ENCODE measurements at places on chromosomes 16 and 17.

DNA sequence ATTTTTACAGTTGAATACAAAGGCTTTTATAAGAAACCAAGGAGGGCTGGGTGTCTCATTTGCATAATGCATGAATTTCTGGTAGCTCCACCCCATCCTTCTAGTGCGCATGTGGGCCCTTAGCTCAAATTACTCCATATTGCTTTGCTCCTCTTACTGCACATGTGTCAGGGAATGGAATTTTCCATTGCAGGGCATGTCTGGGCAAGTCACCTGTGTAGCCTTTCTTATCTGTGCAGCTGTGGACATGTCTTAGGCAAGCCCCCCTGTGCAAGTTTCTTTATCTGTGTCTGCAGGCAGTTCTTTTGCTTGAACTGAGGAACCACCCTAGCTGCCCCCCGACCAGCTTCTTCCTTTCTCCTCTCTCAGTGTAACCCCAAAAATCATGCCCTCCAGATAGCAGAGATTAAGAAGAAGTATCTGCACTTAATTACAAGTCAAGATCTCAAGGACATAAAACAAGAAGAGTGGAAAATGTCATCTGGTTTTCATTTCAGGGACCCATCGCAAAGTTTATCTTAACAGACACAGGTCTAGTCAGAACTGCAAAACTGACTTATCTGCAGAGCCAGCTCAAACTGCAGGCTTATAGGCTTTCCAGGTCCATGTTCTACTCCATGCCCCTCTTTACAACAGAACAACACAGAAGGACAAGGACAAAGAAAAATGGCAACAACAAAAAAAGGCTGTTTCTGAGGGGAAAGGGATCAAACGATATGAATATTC is 137.9 kb upstream of the HS3ST4 start:
- DNase-seq: peak; percentile 5

GRCh38 chr16:86509759-86510464 is 415 bp upstream of the FOXF1 start:
- peak; percentile 72 for DNase-seq

GRCh38 chr16:88941913-88942909 is 34.8 kb downstream of the CBFA2T3 start:
- DNase-seq: no peak

DNA sequence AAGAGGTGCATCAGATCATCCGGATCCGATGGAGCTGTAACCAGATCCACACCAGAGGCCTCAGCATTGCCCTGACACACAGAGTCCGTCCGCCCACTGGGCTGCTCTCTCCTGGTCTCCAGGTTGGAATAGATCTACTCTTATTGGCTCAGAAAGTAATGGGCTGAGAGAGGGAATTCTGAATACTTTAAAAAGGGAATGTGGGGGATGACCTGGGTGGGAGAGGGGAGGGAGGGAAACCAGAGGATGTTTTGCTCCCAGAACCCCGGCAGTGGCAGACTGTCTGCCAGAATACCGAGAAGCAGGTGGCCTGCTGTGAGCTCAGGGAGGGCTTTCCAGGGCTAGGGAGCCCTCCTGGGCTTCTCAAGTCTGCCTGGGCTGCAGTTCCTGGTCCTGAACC is 126.5 kb downstream of the ENGASE start:
- DNase-seq: no peak

- DNase-seq: peak; percentile 10
These were observed 149.4 kb upstream of the HS3ST3A1 start for GRCh38 chr17:13750816-13751793.

DNA sequence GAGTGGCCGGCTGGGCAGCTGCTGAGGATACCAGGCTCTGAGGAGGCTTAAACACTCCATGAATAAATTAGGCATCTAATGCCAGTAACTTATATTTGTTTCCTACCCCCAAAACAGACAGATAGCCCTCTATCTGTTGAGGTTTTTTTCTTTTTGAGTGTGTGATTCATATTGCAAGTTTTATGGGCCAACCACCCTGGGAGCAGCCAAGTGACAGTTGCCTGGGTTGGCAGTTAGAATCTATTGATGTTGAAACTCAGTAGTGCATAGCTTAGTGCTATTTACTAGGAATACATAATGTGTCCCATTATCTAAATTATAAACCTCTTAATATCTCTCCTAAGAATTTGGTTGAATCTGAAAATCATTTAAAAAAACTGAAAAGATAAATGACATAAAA is 397.4 kb downstream of the CA10 start:
- no peak for DNase-seq

- DNase-seq: no peak
These were observed 215.5 kb upstream of the RPL38 start for GRCh38 chr17:73987845-73988509.

GRCh38 chr16:85137323-85138072 is 25.2 kb upstream of the CIBAR2 start:
- DNase-seq: peak; percentile 81

- no peak for DNase-seq
These were observed 6.6 kb upstream of the SNAI3 start for GRCh38 chr16:88692861-88693260.

DNA sequence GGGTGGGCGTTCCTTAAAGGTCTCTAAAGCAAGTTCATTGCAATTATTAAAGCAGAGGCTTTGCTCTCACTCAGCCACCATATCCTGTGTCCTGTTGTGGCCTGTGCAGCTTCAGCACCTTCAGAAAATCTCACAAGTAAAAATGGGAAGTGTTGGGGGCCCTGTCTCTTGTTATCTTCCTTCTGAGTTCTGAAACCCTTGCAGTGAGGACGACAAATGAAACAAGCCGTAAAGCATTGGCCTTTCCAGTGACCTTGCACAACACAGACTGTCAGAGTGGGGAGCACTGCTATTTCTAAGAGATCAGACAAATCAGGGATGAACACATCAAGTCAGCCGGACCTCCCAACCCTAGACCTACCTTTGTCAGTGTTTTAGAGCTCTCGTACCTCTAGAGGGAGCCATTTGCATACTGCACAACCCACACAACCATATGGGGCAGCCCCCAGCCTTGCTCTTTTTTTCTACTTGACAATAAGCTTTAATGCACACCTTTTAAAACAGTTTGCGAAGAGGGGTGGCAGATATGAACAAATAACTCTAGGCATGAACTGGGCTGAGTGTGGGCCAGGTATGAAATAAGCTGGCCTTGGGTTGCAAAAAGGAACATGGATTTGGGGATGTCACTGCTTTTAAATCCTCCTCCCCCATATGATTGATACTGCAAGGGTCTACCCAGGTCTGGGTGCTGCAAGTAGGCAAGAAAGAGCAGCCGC is 89.8 kb downstream of the KATNIP start:
- peak; percentile 33 for DNase-seq

DNA sequence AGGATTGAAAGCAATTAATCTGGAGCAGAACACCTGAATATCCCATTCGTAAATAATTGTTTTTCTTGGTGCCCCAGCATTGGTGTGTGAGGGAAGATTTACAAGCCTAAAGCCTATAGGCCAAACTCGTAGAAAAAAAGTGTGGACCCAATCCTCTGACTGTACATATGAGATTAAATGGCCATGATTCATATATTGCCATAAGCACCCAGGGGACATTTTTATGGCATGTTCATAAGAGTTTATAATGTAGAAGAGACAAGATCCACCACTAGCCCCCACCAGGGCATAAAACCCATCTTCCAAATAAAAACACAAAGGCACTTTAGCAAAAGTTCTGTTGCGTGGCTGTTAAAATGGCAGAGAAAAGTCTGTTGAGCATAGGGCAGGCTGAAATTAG is 15.5 kb upstream of the SALL1 start:
- no peak for DNase-seq

- DNase-seq: no peak
These were observed 98.6 kb upstream of the DNAH17 start for GRCh38 chr17:78675836-78676235.

- DNase-seq: no peak
These were observed 6.9 kb downstream of the ZNF469 start for GRCh38 chr16:88389621-88390160.

DNA sequence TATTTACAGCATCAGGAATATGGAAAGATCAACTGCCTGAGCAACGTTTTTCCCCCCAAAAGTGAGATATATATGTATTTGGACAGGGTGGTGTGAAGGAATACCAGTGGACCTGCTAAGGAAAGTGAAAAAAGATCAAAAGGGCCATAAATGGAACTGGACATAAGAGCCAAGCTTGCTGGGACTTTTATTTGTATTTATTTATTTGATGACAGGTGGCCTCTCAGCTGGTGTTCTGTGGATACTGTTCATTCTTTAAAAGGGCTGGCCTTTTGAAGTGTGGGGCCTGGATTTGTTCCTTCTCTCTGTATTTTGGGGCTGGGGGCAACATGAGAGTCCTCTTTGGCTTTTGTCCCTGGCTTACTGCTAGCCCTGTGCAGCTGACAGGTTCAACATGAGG is 306.6 kb upstream of the N4BP1 start:
- no peak for DNase-seq

GRCh38 chr17:38589462-38590114 is 16.2 kb downstream of the SRCIN1 start:
- DNase-seq: no peak

- no peak for DNase-seq
These were observed 110.7 kb upstream of the FAM20A start for GRCh38 chr17:68711858-68712257.
